ENCODE measurements at places on chromosomes 1 and 21.

GRCh38 chr1:237186675-237187074 lies 144.7 kb downstream of the RYR2 start:
- no peak for DNase-seq

GRCh38 chr1:62092110-62092509 lies 102.5 kb upstream of the L1TD1 start:
- DNase-seq: no peak

- DNase-seq: no peak
These were observed 37.0 kb downstream of the RERE start for GRCh38 chr1:8780405-8780804.

GRCh38 chr1:150804671-150805070 lies 3.4 kb downstream of the CTSK start:
- no peak for DNase-seq

- DNase-seq: peak; percentile 100
These were observed 33.5 kb upstream of the MACF1 start for GRCh38 chr1:39170731-39171667.

DNA sequence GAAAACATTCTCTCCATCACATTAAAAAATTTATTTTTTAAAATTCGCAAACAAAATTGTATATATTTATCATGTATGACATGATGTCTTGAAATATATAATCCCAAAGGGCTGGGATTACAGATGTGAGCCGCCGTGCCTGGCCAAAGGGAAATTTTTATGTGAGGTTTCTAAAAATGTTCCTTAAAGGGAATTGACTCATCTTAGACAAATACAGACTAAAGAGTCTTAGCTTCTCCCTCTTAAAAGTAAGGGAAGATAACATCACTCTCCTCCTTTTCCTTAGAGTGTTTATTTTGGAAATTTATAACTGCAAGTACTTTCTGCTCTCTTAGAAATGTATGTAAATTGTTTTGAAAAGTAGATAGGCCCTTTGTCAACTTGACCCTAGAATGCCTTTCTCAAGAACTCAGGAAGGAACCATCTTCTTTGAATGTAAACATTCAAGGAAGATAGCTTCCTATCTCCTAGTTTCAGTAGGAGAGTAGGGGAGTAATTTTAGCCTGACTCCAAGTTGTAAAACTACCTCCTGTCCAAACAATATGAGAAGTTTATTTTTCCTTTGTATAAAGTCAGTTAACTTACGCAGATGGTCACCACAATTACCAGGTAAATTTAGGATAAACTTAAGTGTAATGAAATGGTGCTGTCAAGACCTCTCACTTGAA lies 59.5 kb downstream of the C21orf91 start:
- no peak for DNase-seq

DNA sequence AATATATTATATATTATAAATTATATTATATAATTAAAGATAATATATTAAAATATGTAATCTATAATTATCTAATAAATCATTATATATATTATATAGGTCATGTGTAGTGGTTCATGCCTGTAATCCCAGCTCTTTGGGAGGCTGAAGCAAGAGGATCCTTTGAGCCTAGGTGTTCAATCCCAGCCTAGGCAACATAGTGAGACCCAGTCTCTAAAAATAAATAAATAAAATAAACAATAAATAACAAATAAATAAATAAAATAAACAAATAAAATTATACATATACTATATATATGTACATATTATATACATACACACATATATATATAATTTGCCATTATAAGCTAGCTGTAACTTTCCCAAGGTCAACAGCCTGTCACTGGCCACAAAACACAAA lies 277.7 kb downstream of the SETD4 start:
- DNase-seq: no peak

DNA sequence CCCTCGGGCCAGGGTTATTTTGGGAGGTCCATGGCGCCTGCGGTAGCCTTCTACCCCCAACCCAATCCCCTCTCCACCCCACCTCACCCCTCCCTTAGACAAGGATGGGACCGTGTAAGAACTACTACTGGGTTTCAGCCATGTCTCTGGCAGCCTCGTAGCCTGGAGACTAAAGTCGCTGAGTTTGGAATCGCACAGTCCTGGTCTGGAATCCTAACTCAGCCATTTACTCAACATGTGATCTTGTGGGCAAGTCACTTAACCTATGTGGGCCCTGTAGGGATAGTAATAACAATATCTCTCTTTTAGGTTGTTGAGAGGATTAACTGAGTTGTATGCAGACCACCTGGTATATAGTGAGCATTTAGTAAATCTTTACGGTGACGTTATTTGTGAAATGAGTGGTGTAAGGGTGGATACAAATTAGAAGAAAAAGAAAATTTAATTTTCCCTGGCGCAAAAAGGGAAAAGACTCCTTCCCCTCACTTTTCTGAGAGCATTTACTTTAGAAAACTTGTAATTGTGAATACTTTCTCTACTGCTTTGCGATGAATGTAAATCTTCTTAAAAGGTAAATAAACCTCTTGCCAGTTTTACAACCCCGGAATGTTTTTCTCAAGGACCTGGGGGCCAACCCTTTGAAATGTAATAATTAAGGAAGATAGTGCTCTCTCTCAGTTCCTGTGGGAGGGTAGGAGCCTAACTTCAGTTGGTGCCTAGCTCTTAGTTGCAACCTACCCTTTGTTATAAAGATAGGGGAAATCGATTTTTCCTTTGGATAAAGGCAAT lies 615 bp upstream of the MRPS15 start:
- DNase-seq: peak; percentile 97

- no peak for DNase-seq
These were observed 3.7 kb upstream of the PLOD1 start for GRCh38 chr1:11930571-11931445.

DNA sequence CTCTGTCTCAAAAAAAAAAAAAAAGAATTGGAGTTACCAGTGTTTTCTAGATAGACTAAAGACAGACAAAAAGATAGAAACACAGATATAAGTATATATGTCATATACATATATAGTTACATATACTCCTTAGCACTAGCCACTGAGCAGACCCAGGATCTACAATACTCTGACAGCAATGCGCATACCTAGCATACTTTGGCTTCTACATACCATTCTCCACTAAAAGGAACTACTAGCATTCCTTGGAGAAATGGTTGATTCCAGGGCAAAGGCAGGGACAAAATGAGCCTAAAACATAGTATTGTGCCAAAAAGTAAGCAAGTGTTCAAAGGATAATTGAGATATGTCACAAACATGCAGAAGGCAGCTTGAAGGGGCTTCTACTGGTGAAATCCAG lies 22.7 kb downstream of the SYNJ1 start:
- no peak for DNase-seq

DNA sequence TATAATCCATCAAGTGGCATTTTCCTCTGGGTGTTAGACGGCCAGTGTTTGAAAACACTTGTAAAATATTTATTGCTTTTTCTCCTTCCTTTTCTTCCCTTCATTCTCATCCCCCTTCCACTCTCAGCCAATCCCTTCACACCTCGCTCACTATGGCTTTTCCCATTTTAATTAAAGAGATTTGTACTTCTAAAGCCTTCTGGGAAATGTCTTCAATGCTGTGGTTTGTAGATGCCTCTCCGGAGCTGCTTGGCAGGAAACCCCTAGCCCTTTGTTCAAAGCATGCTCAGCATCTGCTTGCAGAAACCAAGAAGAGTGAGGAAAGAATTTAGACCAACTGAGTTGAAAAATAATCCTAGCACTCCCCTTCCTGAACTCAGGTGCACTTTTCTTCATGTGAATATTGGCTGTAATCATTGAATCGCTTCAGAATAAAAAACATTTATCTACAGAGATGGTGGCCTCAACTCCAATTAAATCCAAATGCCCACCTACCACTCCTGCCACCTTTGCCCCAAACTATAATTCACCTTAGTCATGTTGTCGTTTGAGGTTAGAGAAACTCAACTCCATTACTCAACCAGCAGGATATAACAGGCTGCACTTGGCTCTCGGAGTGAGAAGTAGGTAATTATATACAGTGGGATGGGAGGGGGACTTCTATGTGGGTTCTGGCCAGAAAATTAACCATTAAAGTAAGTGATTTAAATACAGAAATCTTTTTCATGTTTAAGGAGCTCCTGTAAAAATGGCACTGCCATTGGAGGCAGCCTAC lies 659.4 kb upstream of the CAMK1G start:
- no peak for DNase-seq

GRCh38 chr1:62870148-62870547 lies 86.2 kb downstream of the ATG4C start:
- no peak for DNase-seq

DNA sequence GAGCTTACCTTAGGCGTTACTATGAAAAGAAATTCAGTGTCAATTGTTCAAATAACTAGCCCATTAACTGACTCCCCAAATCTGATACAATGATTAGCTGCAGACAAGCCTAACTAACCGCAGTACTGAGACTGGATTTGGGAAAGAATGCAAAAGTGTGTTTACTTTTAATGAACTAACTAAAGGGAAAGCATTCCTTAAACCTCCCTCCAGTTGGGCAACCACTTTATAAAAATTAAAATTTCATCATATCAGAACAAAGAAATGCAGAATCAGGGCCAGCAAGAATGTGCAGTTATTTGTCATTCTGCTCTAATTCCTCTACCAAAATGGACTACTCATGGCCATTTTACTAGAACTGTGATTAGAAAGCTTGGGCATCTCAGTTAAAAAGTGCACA lies 11.7 kb upstream of the NR5A2 start:
- DNase-seq: no peak

DNA sequence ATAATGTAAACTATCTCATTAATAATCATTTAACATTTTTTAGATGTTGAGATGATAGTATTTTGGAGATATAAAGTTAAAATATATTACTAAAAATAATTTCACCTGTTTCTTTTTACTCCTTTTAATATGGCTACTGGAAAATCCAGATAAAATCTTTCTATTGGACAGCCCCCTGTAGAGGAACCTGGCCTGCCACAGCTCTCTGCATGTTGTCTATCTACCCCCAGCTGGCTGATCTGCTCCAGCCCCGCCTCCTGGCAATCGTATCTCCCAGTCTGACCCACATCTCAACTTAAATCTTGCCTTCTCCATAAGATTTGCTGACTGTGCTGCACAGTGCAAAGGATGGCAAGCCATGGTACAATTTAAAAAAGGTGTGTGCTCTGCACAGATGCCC lies 182.8 kb downstream of the SIPA1L2 start:
- DNase-seq: no peak

DNA sequence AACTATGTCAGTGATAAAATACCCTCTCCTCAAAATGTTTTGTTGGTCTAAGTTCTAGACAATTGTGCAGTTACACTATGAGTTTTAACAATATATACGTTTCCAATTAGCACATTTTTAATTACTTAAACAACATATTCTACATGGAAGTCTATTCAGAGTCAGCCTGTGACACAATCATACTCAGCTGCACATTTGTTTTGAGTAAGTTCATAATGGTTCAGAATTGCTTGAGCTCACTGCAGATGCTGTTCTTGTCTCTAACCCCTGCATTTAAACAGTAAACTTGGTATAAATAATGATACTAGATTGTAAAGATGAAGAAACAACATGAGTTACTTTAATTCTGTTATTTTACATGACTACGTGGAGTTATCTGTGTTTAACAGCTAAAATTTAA lies 30.6 kb downstream of the CDKN2C start:
- DNase-seq: no peak

- no peak for DNase-seq
These were observed 1.2 kb downstream of the SMIM1 start for GRCh38 chr1:3773572-3774275.

- DNase-seq: no peak
These were observed 60.8 kb downstream of the SLC37A1 start for GRCh38 chr21:42574234-42575027.

- no peak for DNase-seq
These were observed 365.6 kb downstream of the RPS6KC1 start for GRCh38 chr1:213416461-213417224.

- DNase-seq: no peak
These were observed 697 bp downstream of the PRDM16 start for GRCh38 chr1:3069491-3070308.

DNA sequence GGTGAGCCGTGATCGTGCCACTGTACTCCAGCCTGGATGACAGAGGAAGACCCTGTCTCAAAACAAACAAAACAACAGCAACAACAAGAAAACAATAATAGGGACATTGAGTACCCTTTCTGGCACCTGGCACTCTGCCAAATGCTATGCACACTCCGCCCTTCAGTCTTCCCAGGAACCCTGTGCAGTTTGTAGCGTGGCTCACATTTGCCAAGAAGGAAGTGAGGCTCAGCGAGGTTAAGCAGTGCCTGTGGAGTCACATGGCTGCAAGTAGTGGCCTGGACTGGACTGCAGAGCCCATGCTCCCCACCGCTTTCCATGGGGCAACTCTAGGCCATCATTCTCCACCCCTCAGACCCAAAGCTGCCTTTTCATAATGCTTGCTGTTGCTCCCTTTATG lies 5.3 kb upstream of the EVA1B start:
- peak; percentile 91 for DNase-seq

DNA sequence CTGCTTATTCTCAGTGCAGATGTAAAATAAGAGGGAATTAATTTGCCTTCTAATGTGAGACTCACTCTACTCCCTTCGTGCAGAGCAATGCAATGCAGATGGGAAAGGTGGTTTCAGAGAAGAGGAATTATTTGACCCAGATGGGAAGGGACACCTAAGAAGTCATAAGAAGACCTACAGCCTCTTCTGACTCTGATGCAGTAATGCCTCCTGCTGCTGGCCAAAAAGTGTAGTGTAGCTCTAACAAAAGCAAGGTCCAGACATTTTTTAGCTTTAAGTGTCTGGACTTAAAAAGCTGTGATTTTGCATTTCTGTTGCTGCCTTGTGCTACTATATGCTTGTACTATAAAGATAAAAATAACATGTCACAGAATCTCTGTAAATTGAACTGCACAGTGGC lies 501.4 kb downstream of the TTLL7 start:
- no peak for DNase-seq

- DNase-seq: no peak
These were observed 38.7 kb downstream of the RUNX1 start for GRCh38 chr21:35010447-35010846.

DNA sequence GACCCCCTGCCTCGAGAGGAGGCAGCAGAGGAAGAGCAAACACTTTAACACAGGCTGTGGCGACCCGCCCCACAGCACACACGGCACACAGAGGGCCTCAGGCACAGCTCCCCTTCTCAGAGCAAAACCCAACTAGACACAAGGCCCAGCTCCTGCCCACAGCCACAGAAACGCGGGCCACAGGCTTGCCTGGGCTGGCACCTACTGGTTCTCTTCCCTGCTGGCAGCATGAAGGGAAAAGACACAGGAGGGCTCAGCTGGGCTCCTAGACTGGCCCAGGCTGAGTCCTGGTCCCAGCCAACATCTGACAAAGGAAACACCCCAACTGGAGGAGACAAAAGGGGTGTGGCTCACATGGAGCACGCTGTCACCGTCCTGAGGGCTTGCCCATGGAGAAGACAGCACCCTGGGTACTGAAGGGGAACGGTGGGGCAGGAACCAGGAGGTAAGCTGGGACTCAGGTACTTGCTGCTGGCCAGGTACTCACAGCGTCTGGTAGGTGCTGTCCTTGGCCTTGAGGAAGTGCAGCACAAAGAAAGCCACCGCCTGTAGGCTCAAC lies 3.5 kb downstream of the CD164L2 start:
- no peak for DNase-seq

- DNase-seq: no peak
These were observed 34.8 kb downstream of the KIF21B start for GRCh38 chr1:200988693-200989092.

Data from NCI-H510A treated with DMSO at 0.1 percent for 48 hours (cell line).